Stimulated activated CD4-positive, alpha-beta T cell treated with anti-CD3 and anti-CD28 coated beads, Interleukin-1b, Interleukin-23, amount 100 ng/mL, for 24 hours (primary cell): ENCODE measurements at places on chromosomes 1 and 21.

DNA sequence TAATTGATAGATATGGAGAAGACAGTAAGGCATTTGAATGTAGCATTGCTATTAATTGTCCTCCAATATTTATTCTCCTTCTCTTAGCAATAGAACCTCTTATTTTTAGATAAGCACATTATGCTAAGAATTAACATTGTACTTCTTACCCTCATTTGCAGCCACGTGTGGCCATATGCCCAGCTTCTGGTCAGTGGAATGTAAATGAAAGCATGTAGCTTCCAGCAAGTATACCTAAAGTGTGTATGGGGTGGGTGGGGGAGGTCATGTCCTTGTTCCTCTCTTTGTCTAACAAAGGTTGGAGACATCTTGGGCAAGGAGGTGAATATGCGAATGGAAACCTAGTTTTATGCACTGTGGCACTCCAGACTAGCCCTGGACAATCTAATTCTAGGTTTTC lies 133.6 kb upstream of the HMCN1 start:
- no peak for DNase-seq

GRCh38 chr1:98386675-98387440 lies 274.7 kb upstream of the SNX7 start:
- no peak for DNase-seq

DNA sequence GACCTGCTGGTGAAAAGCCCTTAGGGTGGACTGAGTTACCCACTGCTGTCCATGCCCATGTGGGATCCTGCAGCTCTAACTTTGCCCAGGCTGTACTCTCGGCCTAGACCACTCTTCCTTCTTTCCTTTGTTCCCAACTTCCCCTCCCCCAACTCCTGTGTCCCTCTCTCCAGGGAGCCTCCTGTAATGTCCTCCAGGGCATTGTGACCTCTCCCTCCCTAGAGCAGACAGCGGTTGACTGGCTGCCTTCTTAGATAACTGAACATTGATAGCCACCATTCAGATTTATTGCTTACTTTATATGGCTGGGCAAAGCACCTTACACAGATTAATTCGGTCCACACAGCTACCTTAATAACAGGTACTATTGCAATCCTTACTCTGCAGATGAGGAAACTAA lies 5.0 kb downstream of the RUNX1 start:
- no peak for DNase-seq

DNA sequence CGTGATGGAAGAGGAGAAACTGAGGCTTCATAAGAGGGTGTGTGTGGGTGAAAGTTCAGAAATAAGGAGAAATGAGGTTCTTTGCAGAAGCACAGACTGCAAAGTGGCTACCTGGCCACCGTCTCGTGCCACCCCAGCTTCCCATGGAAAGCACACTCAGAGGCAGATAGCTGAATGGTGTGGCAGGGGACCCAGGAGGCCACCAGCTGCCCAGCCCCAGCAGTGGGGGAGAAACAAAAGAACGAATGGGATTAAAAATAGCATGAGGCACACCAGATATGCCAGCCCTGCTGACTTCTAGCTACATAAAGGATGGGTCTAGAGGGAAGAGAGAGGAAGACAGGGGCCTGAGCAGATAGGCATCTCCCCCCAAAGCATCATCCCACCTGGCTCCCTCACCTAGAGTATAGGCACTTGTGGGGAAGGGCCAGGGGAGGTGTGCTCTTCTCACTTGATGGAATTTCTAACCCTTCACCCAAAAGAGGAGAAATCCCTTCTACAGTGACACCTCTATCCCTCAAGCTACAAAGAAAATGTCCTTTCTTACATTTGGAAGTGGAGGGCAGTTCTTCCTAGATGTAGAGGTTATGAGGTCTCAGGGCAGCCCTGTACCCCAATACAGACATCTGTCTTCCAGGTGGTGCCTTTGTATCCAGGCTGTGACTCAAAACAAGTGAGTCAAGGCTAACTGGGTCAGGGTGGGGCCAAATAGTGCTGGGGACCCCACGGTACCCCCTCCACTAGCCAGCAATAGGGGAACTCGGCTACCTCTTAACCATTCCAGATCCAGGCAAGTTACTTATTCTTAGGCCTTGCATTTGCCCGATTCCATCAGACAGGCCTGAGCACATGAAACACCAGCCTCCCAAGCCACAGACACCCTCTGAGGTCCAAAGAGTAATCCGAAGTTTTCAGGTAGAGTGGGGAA lies 3.5 kb downstream of the HDGF start:
- DNase-seq, result no peak

DNA sequence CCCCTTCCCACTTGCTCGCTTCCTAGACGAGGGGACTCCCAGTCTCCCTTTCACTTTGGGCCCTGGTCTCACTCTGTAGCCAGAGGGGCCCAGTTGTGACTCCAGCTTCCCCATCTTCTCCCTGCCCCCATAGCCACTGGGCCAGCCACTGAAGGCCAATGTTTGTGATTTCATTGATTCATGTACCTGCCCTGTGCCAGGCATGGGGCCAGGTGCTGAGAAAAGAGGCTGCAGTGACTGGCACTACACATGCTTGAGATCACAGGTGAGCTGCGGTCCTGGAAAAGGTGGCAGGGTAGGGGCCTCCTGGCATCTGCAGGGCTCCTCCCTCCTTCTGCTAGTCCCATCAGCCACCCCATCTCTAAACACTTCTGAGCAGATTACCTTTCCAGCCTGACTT lies 345.3 kb upstream of the VAMP3 start:
- DNase-seq, result no peak

GRCh38 chr1:29513357-29513756 lies 277.0 kb downstream of the PTPRU start:
- no peak for DNase-seq

GRCh38 chr1:9824702-9825089 lies 931 bp upstream of the CLSTN1 start:
- DNase-seq, result no peak

DNA sequence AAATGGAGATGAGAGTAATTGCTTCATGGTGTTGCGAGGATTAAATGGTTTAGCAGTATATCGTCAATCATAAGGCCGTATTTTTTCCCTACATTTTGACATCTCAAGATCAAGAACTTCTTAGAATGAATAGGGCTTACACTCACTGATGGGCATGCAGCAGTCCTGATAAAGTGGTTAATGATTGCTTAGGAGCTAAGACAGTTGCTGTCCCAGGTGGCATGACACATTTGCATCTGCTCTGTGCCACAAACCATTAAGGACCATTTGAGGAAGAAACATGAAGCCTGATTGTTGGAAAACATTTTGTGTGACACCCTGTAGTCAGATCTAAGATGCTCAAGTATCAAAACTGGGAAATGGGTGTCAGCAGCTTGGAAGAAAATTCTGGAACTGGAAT lies 81.0 kb upstream of the SGIP1 start:
- DNase-seq, result no peak

- no peak for DNase-seq
Measured at GRCh38 chr1:39819091-39819812, 30.6 kb upstream of the BMP8B start.

GRCh38 chr21:21119091-21119490 lies 120.9 kb downstream of the NCAM2 start:
- DNase-seq, result no peak

DNA sequence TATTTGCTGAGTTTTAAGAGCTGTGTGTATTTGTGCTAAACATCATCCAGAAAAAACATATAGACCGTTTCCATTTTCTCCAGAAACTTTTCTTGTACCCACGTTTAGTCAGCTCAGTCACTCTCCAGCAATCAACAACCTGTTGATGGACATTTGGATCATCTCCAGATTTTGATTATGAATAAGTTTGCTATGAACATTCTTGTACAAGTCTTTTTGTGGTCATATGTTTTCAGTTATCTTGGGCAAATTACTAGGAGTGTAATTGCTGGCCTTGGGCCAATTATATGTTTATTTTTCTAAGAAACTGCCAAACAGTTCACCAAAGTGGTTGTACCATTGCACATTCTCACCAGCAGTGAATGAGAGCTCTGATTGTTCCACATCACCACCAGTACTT lies 221.8 kb downstream of the CENPF start:
- DNase-seq, result no peak

DNA sequence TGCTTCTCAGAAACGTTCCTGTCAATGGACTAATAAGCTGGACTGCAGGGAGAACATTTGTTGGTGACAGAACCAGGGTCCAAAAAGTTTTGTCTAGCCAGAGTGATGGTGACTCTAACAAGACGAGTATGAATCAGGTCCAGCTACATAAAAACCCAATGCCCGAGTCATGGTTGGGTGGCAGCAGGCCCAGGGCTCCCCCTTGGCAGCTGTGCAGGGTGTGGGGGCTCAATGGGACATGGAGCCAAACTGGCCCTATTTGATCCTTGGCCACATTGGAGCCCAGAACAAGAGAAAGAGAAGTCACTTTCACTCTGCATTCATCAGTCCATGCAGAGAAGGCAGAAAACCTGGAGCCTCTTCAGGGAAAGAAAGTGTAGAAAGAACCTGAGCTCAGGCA lies 37.9 kb upstream of the TENT5C start:
- no peak for DNase-seq

DNA sequence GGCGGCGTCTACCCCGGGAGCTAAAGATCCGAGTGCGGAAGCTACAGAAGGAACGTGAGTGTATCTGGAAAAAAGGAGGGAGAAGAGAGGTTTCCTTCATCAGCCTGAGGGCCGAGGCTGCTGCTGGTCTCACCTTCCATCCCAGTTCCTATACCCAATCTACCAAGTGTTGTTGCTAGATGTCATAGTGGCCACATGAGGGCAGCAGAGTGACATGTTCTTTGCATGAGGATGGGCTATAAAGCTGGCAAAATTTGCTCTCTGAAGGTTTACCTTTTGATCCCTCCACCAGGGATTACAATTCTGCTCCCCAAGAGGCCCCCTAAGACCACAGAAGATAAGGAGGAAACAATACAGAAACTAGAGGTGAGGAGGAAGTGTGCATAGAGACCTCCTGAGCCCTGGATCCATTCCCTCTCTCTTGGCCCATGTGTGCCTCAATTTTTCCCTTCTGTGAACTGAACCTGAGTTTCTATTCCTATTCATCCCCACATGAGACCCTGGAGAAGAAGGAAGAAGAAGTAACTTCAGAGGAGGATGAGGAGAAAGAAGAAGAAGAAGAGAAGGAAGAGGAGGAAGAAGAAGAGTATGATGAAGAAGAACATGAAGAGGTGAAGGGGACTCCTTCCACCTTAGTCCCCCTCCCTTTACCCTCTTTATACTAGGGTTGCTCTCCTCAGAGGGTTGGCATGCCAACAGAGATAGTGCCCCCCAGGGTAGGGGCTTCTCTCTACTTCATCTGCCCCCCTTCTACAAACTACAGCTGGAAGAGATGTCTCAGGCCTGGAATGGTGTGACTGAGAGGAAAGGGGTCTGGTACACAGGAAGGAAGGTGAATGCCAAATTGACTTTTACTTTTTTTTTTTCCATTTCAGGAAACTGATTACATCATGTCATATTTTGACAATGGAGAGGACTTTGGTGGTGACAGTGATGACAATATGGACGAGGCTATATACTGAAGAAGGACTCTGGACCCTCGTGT lies 13.3 kb downstream of the POLR3GL start:
- DNase-seq, result no peak

- DNase-seq, result no peak
Measured at GRCh38 chr1:68293122-68293521, 60.8 kb upstream of the WLS start.

GRCh38 chr1:89089962-89090361 lies 25.0 kb upstream of the GBP1 start:
- no peak for DNase-seq

DNA sequence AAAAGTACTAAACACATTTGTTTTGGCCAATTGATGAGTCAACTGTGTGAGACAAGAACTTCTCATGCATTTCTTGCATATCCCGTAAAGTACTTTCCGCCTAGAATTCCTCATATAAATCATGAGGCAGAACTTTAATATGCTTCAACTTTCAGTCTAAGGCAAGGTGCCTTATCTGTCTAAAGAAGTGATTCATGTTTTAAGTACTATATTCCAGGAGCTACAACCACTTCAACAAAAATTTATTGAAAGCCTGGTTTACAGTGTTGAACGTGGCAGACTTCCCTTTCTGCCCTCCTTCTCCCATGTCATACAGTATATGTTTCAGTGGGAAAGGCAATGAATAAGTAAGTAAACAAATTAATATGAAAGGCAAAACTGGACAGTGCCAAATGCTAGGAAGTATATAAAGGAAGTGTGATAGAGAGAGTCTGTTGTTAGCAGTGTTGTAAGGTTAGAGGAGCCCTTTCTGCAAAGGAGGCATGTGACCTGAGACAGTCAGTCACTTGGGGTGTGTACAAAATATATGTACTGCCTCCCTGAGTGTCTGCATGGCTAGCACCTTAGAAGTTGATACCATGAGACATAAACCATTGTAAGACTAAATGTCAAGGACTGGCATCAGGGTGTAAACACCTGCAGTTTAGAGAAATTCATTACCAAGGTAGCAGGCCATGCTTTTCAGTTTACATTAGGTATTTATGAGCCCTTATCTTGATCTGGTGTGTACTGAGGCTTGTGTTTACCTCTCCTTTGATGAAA lies 362.2 kb downstream of the SRGAP2C start:
- DNase-seq, result no peak

- no peak for DNase-seq
Measured at GRCh38 chr1:172118618-172119017, 277.3 kb downstream of the DNM3 start.

GRCh38 chr1:27602462-27603308 lies 1.3 kb downstream of the AHDC1 start:
- no peak for DNase-seq

DNA sequence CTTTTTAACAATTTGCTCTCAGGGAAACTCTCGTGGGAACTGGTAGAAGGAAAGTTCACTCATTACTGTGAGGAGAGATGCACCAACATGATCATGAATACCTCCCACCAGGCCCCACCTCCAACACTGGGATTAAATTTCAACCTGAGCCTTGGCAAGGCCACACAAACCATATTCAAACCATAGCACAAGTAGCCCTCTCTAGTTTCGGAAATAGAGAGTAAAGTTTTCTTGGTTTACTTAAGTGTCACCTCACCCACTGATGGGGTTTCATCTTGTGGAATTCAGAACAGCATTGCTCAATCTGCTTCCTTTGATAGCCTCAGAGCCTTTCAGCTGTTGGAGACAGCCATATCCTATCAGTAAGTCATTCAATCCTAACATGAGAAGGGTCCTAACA lies 25.5 kb upstream of the CCSAP start:
- no peak for DNase-seq

- no peak for DNase-seq
Measured at GRCh38 chr1:113872219-113872935, 865 bp upstream of the PTPN22 start.

DNA sequence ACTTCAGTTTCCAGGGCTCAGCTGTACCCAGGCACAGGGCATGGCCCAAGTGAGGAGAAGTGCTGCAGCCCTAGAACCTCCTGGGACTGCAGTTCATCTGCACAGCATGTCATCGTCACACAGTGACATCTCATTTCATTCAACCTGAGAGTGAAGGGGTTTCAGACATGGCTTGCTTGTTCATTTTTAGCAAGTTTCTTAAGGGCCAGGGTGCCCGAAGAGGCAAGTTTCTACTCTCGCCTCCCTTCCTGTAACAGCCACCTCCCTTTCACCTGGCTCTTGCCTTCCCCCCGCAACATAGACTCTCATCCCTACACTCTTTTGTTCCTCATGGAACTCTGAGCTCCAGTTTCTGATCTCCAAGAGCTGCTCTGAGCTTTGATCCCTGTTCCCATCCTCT lies 108.1 kb downstream of the C1orf21 start:
- DNase-seq, result no peak

GRCh38 chr1:43473463-43473862 lies 19.7 kb upstream of the HYI start:
- no peak for DNase-seq

GRCh38 chr1:213122514-213122929 lies 71.5 kb downstream of the RPS6KC1 start:
- DNase-seq, result no peak

GRCh38 chr1:25978403-25978802 lies 19.5 kb downstream of the PAFAH2 start:
- no peak for DNase-seq

GRCh38 chr21:45306453-45306831 lies 18.7 kb upstream of the POFUT2 start:
- DNase-seq, result no peak
